ENCODE measurements at places on chromosomes 5 and 9. TPM values are rescaled to one million over a fixed set of nuclear protein-coding genes. Genes with fewer than 3 reads are reported as not detected.

DNA sequence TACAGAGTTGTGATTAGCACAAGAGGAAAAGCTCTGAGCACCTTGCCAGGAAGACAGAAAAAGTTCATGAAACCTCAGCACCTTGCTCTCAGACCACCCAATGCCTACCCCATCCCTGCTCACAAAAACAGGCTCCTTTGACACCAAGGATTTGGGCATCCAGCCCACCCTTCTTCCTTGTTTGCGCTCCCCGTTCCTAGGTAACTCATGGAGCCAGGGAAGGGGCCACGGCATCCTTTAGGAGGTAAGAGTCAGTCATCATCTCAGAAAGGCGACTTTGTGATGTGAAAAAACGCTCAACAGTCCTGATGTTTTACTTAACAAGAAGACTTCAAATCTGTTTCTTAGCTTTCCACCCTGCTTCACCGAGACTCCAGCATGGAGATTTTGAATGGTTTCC is 29.5 kb downstream of the SH3PXD2B start:
- no peak for DNase-seq

- DNase-seq = no peak
Measured at GRCh38 chr5:68543212-68543611, 327.7 kb downstream of the PIK3R1 start.

- DNase-seq = no peak
Measured at GRCh38 chr5:106086352-106086751, 1584.4 kb downstream of the EFNA5 start.

- DNase-seq = peak; percentile 29
Measured at GRCh38 chr9:133980864-133981588, 11.1 kb downstream of the VAV2 start.

DNA sequence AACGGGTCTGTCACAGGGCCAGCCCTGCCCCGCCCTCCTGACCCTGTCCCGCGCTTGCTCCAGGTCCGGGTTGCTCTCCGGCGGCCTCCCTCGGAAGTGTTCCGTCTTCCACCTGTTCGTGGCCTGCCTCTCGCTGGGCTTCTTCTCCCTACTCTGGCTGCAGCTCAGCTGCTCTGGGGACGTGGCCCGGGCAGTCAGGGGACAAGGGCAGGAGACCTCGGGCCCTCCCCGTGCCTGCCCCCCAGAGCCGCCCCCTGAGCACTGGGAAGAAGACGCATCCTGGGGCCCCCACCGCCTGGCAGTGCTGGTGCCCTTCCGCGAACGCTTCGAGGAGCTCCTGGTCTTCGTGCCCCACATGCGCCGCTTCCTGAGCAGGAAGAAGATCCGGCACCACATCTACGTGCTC is 4.2 kb downstream of the B4GALT7 start:
- no peak for DNase-seq

GRCh38 chr9:136418182-136419091 is 8.0 kb downstream of the PMPCA start:
- no peak for DNase-seq

DNA sequence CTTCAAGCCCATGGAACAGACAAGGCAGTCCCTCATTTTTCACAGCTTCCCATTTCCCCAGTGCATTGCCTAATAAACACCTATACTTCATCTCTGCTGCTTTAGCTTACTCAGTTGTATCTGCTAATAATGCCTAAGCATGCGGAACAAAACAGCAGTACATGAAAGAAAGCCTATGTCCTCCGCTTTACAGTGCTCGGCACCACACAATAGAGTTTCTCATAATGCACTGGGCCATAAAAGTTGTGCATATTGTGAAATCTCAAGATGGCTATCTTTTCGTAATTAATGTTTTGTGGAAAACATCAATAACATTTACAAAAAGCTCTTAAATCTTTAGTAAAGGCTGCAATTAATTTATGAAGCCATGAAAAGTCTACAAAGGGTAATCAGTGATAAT is 69.3 kb downstream of the DENND1A start:
- DNase-seq = no peak

- DNase-seq = no peak
Measured at GRCh38 chr9:104858271-104858670, 69.7 kb downstream of the ABCA1 start.

DNA sequence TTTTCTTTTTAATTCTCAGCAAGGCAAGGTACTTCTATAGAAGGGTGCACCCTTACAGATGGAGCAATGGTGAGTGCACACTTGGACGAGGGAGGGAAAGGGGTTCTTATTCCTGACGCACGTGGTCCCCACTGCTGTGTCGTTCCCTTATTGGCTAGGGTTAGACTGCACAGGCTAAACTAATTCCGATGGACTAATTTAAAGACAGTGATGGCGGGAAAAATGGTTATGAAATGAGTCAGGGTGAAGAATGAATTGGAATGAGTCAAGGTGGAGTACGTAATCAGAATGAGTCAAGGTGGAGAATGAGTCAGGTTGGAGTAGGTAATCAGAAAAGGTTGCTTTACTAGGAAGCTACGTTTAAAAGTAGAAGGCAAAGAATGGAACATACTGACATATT is 2.1 kb upstream of the HMGCS1 start:
- no peak for DNase-seq

- no peak for DNase-seq
Measured at GRCh38 chr5:116788851-116789403, 214.3 kb upstream of the SEMA6A start.

DNA sequence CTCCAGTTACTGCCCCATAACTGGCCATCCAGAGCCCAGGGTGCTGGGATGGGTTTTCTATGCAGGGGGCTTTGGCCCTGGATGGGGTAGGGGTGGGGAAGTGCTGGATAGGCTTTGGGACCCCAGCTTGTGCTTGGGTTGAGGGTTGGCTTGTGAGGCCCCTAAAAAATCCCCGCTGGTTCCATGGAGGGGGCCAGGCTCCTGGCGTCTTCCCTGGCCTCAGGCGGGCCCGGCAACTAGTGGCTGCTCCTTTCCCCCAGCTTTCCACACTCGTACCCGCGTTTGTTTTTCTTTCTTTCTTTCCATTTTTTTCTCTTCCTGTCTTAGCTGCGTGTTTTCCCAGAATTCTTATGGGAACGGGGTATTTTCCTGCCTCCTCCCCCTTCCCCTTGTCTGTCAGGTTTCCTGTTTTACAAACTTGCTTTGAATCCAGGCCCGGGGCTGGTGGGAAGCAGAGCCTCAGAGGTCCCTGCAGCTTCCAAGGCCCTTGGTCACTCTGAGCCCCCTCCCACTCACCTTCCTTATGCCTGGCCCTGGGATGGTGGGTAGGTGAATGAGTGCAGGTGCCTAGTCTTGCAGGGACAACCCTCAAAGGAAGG is 40.2 kb downstream of the RGS3 start:
- DNase-seq = peak; percentile 26

DNA sequence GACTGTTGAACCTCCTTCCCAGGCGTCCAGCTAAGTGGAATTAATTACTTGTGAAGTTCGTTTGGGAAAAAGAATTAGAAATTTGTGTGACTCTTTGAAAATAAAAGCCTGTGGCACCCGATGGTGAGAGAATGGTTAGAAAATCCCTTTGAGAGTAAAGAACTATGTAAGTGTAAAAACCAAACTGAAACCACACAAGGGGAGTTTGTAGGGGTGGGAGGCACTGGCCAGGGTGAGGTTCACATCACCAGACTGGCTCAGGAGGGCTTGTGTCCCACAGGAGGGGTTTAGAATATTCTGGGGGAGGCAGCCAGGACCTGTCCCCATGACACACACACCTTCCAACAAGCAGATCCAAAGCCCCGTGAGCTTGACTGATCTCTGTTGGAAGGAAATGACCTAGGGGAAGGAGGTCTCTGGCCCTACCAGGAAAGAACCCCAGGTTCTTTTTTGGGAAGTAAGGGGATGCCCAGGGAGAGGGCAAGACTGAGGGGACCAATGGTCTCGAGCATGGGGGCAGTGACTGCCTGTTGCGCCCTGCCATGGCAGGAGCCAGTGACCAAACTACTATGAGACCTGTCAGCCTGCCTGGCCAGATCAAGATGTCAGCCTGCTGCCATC is 4.3 kb downstream of the SPATA24 start:
- DNase-seq = no peak

DNA sequence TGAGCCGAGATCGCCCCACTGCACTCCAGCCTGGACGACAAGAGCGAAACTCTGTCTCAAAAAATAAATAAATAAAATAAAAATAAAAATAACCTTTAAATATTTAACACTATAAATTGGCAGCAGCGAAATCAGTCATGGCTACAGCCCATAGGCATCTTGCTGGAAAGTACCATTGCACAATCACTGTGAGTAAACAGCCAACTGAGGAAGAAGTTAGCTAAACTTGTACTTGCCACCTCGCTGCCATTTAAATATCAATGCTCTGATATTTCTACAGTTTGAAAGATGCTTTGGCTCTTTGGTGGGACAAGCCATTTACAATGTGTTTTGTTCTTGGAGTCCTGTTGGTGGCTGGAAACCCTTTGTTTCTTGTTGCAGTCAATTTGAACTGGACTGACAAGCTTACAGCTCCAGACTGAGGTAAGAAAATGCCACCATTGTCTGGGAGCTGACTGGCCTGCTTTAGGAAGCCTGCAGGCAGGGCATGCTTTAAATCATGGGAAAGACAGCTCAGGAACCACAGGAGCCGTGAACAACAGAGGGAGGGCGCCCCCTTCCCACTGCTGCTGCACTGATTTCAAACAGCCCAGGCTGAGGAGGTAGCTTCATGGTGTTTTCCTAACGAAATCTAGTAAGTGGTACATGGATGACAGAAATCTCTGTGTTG is 322.8 kb upstream of the RFX3 start:
- no peak for DNase-seq

DNA sequence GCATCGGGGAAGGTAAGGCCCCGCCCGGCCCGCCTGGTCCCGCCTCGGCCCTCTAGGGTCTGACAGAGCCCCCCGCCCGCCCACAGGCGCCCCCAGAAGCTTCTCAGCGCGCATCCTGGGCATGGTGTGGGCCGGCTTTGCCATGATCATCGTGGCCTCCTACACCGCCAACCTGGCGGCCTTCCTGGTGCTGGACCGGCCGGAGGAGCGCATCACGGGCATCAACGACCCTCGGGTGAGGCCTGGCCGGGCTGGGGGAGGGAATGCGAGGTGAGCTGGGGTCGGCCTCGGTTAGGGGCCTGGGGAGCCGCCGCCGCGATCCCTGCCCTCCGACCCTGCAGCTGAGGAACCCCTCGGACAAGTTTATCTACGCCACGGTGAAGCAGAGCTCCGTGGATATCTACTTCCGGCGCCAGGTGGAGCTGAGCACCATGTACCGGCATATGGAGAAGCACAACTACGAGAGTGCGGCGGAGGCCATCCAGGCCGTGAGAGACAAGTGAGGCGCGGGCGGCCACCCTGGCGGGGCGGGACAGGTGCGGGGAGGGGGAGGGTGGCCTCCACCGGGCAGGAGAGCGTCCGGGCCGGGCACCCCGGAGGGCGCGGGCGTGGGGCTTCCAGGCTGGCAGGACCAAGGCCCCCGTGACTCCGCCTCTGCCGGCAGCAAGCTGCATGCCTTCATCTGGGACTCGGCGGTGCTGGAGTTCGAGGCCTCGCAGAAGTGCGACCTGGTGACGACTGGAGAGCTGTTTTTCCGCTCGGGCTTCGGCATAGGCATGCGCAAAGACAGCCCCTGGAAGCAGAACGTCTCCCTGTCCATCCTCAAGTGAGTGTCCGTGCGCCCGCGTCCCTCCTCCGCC is 7.1 kb downstream of the LRRC26 start:
- DNase-seq = no peak

GRCh38 chr9:125750627-125751011 is 3.4 kb downstream of the PBX3 start:
- no peak for DNase-seq

DNA sequence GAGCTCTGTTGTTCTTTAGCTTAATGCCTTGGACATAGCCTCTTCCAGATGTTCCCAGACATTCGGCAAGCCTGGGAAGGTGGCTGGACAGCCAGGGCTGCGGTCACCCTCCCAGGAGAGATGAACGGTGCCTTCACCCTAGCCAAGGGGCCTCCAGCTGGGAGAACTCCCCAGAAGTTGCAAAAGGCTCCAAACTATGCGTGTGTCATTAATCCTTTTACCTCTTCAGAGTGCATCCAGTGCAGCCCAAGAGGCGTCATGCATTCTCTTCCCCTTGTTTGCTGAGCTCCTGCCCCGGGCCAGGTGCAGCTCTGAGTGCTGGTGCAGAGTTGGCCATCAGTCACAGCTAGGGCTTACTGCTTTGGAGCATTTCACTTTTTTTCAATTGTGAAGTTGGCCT is 22.8 kb downstream of the HMCN2 start:
- no peak for DNase-seq

GRCh38 chr9:7777771-7778170 is 21.8 kb downstream of the DMAC1 start:
- DNase-seq = no peak

- DNase-seq = no peak
Measured at GRCh38 chr9:133705576-133705975, 32.6 kb downstream of the SARDH start.

GRCh38 chr9:1591310-1591709 is 423.8 kb upstream of the SMARCA2 start:
- DNase-seq = no peak

GRCh38 chr9:93500571-93501298 is 47.4 kb upstream of the FAM120AOS start:
- DNase-seq = no peak

DNA sequence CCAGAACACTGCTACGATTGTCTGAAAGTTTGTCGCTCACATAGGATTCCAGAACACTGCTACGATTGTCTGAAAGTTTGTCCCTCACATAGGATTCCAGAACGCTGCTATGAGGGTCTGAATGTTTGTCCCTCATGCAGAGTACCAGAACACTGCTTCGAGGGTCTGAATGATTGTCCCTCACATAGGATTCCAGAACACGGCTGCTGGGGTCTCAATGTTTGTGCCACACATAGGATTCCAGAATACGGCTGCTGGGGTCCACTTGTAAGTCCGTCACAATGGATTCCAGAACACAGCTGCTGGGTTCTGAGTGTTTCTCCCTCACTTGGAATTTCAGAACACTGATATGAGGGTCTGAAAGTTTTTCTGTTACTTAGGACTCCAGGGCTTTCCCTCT is 203.3 kb downstream of the FOXD4L6 start:
- DNase-seq = no peak

GRCh38 chr5:89353837-89354551 is 471.0 kb upstream of the MEF2C start:
- DNase-seq = no peak

DIAPH1 gene
- 118 TPM for total RNA-seq

FAM221B gene
- 0.32 TPM for total RNA-seq

DAB2IP gene
- total RNA-seq = 54.1 TPM

ECSCR gene
- 48.8 TPM for total RNA-seq

FSD1L gene
- total RNA-seq = 7.2 TPM

CDX1 gene
- total RNA-seq = not detected

IL7R gene
- 168 TPM for total RNA-seq

BSPRY gene
- total RNA-seq = 8.4 TPM

BNC2 gene
- total RNA-seq = 15.0 TPM

RMND5B gene
- total RNA-seq = 38.6 TPM

TMEM161B gene
- total RNA-seq = 21.2 TPM

BARHL1 gene
- total RNA-seq = not detected

GNA14 gene
- total RNA-seq = 15.6 TPM

FOXD4L3 gene
- total RNA-seq = 0.21 TPM

NUTM2G gene
- not detected for total RNA-seq

FREM1 gene
- total RNA-seq = 4.3 TPM

All from lower lobe of right lung (tissue), 2 donors.